ENCODE measurements at places on chromosomes 7 and 10.
A peak's percentile ranks its signal among the peaks of the same experiment; 100 is the strongest.

DNA sequence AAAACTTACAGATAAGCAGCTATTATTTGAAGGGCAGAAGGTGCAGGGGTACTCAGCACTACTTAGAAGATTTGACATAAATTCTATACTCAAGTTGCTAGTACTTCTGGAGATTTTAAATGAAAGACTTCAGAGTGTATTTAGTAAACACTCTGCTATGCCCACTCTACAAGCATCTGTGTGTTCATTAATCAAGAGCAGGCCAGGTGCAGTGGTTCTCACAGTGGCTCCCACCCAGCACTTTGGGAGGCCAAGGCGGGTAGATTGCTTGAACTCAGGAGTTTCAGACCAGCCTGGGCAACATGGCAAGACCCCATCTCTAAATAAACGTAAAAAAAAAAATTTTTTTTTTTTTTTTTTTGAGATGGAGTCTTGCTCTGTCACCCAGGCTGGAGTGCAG is 38.9 kb upstream of the TOMM7 start:
- DNase-seq, result peak; percentile 34

- no peak for DNase-seq
Measured at GRCh38 chr10:22159979-22160378, 57.8 kb downstream of the EBLN1 start.

DNA sequence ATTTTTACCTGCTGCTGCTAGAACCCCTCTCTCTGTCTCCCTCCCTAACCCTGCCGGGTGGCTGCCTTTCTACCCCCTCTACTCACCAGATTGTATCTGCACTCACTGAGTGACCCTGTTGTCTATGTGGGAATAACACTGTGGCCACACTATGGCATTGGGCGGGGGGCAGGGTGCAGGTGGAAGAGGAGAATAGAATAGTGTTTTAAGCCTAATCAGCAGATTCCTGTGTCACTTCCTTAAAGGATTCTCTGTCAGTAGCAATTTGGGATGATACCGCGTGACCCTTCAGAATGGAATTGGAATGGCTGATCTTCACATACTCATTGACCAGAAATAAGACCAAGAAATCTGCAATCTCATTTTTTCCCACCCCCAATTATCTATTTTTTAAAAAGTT is 67.1 kb upstream of the ANKRD1 start:
- no peak for DNase-seq

- no peak for DNase-seq
Measured at GRCh38 chr7:40799-41750, 151.3 kb upstream of the FAM20C start.

DNA sequence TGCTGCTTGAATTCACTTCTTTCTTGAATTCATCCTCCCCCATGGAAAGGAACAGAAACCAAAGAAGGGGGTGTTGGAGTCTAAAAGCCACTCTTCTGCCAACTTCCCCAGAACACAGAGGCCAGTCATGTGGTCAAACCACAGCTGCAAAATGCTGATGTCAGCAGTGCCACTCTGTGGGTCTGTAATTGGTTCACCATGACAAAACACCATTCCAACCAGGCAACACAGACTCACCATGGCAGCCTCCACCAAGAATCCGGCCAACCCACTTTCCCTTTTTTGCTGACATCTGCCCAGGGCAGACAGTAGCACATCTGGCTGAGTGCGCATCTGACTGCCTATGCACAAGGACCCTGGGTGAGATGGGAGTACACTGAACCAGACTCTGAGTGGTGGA is 16.8 kb downstream of the OSBPL3 start:
- no peak for DNase-seq

DNA sequence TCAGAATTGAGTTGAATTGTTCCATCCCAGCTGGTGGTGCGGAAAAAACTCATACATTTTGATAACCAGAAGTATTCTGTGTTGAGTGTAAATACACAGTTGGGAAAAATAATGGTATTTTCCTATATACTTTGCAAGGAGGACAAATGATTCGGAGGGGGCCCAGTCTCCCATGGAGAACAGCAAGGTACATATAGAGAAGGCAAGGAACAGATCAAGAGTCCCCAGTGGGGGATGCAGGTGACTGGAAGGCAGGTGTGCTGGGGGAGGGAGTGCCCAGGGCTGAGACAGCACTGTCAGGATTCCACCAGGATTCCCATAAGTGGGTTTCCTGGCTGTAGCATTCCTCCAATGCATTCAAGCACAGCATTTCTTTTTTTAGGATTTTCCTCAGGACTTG is 10.8 kb upstream of the ADCY1 start:
- no peak for DNase-seq

- no peak for DNase-seq
Measured at GRCh38 chr10:46070749-46071148, 24.7 kb upstream of the MSMB start.

DNA sequence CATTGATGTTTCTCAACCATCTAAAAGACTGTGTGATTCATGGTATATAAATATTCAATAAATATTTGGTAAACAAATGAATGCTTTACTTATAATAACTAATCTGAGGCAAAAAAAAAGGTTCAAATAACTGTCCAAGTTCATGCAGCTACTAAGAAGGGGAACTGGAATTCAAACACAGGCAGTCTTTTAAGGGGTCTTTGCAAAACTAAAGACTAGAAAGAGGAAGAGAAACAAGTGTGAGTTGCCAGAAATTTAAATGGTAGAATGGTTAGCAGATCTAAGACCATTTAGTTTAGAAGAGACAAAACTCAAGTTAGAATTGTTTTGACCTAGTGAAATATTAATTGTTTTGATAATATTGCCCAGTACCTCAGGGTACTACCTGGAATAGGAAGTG is 642.0 kb upstream of the LRRN3 start:
- DNase-seq, result no peak

GRCh38 chr10:3414667-3415023 is 242.1 kb upstream of the PITRM1 start:
- DNase-seq, result no peak

GRCh38 chr7:90797596-90797995 is 201.5 kb downstream of the CDK14 start:
- peak; percentile 24 for DNase-seq

GRCh38 chr7:97845622-97846203 is 26.5 kb downstream of the ASNS start:
- DNase-seq, result peak; percentile 49

DNA sequence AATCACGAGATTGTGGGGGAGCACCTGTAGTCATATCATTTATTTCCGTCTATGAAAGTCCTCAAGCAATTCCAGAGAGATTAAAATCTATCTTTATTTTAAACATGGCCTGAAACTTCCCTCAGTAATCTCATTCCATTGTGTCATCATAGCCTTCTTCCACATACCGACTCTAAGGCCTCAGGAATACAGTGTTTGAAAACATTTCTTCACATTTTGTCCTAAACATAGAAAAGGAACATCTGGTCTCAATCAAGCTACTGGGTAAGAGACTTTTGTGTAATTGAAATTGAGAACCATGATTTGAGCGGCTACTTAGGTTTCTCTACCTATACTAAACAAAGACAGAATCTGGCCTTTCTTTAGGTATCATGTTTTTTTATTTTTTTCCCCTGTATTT is 78.0 kb upstream of the ELMO1 start:
- DNase-seq, result no peak
